ENCODE measurements at places on chromosomes 16 and 17.
A peak's percentile ranks its signal among the peaks of the same experiment; 100 is the strongest.

- no peak for DNase-seq
Measured at GRCh38 chr17:74520790-74521480, 10.3 kb downstream of the CD300LB start.

GRCh38 chr16:74468807-74469525, 47.7 kb upstream of the CLEC18B start:
- no peak for DNase-seq

GRCh38 chr16:58348986-58349385, 43.3 kb upstream of the GINS3 start:
- no peak for DNase-seq

GRCh38 chr17:77258638-77259037, 117.9 kb downstream of the SEC14L1 start:
- no peak for DNase-seq

- no peak for DNase-seq
Measured at GRCh38 chr16:87951552-87952538, 611 bp downstream of the BANP start.

DNA sequence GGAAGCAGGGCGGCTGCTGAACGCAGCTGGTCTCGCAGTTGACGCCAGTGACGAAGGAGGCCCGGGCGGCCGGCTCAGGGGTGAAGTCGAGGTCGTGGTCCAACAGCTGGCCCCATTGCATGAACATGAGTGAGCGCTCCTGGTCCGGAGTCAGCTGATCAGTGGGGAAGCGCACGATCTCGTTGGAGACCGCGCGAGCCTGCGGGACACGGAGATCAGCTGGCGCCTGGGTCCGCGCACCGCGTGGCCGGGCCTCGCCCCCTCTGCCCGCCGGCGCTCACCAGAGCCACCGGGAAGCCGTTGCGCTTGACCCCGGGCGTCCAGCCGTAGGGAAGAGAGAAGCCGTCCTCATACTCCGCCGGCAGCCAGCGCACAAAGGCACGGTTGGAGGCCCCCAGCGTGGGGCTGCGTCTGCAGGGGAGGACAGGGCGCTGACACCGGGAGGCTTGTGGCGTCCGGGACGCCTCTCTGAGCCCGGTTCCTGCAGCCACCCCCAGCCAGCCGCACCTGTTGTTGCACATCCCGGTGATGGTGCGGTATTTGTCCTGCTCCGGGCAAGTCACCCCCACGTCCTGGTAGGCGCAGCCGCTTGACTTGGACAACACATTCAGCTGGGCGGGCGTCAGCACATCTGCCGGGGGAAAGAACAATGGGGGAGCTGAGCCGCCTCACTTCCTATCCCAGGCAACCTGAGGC, 1.6 kb downstream of the MPO start:
- no peak for DNase-seq

GRCh38 chr17:78933025-78933958, 8.1 kb upstream of the TIMP2 start:
- DNase-seq = peak; percentile 94

- DNase-seq = peak; percentile 81
Measured at GRCh38 chr16:70476272-70477020, 22.1 kb downstream of the FCSK start.

GRCh38 chr16:1614456-1615102, 2.4 kb downstream of the CRAMP1 start:
- DNase-seq = no peak

GRCh38 chr17:37176723-37177122, 199.1 kb upstream of the C17orf78 start:
- DNase-seq = no peak

DNA sequence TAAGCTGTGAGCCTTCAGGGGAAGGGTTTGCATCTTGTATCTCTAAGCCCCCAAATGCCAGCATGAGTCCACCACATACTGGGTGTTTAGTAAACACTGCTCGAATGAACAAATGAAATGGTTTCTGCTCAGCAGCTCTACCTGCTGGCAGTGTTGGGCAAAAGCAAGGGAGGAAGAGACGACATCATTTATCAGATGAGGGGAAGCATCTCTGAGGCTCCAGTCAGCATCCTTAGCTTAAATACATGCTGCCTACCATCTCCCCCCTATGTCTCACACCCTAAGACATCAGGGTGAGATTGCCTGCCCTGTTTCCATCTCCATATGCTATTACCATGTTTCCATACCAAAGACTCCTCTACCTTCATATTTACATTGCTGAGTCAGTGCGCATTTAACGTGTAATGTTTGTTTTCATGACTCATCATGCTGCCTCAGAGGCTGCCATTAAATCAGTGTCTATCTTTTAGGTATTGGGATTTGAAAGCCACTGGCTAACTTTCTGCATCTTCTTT, 379.8 kb downstream of the UTP18 start:
- no peak for DNase-seq

DNA sequence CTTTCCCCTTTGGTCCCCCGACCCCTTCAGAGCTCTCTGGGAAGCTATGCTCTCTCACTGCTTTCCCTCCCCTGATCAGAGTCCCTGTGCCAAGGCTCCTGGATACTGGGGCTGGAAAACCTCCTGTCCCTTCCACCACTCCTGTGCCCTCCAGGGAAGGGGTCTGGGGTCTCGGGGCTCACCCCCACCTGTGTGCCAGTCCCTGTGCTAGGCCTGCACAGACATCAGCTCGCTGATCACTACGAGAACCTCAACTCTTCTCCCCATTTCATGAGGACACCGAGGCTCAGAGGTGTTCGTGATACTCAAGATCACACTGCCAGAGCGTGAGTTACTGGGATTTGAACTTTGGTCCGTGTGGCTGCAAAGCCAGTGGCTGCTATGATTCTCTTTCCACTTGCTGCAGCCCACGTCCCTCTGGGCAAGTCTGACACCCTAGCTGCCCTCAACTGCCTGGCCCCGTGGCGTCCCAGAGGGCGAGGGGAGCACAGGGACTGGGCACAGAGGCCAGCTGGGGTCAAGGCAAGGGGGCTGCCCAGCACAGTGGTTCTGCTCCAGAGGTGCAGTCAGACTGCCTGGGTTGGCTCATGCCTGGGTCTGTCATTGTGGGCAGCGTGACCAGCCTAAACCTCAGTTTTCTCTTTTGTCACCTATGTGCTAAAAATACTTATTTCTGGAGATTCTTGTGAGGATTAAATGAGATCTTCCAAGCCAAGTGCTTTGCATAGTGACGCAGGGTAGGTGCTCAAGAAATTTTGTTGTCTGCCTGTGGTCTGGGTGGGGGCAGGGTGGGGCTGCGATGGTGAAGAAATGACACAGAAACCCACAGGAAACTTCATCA, 43.8 kb upstream of the TOB1 start:
- no peak for DNase-seq

DNA sequence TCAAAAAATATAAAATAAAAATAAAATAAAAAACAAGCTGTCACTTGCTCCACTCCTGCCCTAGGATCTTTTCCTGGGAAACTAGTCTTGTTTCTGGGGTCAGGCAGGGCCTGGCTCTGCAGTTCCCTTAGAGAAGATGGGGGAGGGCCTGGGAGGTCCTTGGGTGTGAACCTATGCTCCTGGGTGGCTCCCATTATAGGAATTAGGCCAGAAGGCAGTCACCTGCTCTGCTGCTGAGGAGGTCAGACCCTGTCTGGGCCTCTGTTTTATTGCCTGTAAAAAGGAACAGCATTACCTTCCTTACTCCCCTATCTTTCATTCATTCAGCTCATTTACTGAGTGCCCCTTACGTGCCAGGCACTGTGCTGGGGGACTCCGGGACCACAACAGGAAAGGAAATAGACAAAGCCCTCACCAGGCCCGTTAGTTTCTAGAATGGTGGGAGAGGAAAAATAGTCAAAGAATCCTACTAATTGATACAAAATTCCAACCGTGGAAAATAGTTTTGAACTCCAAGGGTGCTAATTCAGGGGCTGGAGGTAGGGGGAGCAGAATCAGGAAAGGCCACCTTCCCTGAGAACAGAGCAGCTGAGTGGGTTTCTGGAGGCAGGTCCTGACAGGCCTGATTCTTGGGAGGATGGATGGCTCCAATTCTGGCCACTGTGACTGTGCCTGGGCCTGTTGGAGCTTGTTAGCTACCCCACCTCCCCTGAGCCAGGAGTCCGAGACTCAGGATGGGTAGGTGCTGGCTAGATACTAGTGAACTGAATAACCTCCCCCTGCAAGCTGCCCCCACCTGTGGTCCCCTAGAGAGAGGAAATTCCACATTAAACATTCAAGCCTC, 1.3 kb upstream of the SLC46A1 start:
- no peak for DNase-seq

DNA sequence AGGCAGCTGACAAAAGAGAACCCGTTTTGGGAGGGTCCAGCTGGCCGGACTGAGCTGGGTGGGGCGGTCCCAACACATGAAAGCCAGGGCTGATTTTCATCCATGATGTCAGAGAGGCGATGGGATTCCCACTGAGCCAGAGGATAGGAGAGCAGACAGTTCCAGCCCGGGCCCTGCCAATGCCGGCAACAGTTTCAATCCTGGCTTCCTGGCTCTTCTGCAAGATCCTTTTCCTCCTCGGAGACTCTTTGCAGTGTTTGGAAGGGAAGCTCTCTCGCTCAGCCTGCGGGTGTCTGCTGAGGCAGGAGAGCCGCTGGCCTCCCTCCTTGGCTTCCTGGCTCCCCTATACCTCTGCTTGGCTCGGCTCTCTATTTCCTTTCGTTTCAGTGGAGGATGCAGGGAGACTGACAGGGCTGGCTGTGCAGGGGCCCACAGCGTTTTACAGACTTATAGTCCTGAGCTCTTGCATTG, 145.5 kb upstream of the SOX9 start:
- DNase-seq = no peak

GRCh38 chr16:29816694-29817441, 916 bp downstream of the PAGR1 start:
- DNase-seq = no peak

DNA sequence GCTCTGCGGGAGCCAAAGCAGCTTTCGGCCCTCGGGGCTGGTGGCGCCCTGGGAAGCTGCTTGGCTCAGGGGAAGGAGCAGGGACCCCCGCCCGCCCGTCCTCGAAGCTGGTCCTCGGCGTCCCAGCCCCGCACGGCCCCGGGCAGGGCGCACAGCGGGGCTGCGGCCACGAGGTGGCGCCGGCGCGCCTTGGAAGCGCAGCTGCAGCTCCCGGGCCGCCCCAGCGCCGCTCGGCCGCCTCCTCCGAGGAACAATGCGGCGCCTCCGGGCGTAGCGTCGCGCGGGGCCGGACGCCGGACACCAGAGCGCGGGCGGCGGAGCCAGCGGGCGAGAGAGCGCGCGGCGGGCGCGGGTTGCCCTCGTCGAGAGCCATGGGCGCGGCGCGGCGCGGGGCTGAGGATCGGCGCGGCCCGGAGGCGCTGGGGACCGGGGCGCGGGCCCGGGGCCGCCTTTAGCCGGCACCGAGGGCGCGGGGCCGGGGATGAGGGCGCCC, at the start of gene MGAT5B:
Gene MGAT5B, plus strand, starts transcription at position 229 of the 493 bp plus-strand sequence. CDS start 626 bp downstream, outside the sequence.
- DNase-seq = no peak

- DNase-seq = no peak
Measured at GRCh38 chr16:16093628-16094332, 129.5 kb downstream of the ABCC6 start.

DNA sequence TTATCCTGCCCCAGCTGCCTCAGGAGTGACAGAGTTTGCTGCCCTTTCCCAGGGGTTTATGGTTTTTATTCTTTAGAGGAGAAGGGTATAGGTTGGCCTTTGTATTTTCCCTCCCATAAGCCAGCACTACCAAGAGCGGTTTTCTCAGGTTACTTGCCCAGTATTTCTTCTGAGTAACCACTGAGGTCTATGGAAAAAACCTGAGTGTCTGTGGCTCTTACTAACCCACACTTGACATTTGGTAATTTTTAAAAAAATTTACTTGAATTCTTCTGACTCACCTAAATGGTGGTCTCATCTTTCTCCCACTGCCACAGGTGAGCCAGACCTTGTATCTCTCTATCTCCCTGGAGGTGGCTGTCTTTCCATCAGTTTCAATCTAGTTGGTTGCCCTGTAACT, 6.0 kb downstream of the SLC7A6 start:
- no peak for DNase-seq

DNA sequence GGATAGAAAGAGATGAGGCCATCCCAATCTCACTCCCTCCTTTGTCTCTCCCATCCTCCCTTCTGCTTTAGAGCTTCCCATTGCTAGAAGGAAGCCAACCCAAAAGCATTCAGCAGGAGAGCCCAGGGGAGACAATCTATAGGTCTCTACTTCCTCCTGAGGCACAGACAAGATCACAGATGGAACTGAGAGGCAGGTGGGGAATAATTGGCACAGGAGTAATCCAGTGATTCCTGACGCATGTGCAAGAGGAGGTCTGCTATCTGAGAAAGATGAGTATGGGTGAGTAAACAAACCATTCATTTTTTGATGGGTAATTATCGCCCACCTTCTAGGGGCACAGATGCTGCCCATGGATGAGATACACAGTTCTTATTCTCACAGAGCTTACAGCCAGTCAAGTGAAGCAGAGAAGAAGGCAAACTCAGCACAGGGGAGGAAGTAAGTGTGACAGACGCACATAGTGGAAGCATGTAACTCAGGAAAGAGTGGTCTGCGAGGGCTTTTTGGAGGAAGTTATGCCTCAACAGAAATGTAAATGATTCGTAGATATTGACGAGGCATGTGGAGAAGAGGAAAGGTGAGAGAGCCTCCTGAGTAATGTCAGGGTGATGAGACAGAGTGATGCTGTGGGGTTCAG, 88.9 kb upstream of the HLF start:
- no peak for DNase-seq

GRCh38 chr17:13415871-13416416, 185.8 kb downstream of the HS3ST3A1 start:
- no peak for DNase-seq

- DNase-seq = no peak
Measured at GRCh38 chr16:85650844-85651628, 37.7 kb downstream of the GINS2 start.

DNA sequence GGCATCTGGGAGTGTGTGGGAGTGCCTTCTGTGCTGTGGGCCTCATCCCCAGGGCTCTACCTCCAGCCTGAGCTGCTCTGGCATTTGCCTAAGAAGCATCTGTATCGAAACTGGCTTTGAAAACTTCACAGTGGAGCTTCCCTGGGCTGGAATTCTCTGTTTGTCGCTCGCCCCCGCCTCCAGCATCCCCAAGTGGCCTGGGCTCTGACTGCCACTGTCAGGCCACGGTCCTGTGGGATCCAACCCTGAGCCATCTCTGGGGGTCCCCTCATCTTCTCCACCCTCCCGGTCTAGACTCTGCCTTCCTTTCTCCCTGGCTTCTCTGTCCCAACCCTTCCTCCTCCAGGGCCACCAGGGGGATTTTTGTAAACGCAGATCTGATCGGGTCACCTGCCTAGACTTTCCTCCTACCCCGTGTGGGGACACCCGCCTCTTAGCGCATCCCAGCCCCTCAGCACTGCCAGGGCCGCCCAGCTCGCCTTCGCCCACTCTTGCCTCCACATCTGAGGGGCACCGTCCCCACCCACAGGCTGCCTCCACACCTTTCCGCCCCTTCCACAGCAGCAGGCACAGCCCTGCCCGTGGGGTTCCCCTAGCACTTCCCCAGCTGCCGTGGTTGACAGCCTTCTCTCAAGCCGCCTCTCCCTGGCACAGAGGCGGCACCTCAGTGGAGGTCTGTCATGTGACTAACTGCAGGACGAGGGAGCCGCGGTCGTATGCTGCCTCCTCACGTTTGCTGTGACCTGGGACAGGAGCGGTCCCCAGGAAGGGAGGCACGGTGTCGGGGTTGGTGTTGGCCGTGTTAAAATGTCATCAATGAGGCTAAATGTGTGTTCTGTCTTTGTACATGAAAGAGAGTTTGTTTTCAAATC, 12.0 kb downstream of the TBC1D24 start:
- no peak for DNase-seq

Data from HFF-Myc (cell line).